CD4-positive, alpha-beta T cell treated with Interleukin-10 for 1 hour (primary cell): ENCODE measurements at places on chromosomes 7 and 10.

GRCh38 chr7:68688416-68689086 lies 909.7 kb upstream of the AUTS2 start:
- no peak for DNase-seq

DNA sequence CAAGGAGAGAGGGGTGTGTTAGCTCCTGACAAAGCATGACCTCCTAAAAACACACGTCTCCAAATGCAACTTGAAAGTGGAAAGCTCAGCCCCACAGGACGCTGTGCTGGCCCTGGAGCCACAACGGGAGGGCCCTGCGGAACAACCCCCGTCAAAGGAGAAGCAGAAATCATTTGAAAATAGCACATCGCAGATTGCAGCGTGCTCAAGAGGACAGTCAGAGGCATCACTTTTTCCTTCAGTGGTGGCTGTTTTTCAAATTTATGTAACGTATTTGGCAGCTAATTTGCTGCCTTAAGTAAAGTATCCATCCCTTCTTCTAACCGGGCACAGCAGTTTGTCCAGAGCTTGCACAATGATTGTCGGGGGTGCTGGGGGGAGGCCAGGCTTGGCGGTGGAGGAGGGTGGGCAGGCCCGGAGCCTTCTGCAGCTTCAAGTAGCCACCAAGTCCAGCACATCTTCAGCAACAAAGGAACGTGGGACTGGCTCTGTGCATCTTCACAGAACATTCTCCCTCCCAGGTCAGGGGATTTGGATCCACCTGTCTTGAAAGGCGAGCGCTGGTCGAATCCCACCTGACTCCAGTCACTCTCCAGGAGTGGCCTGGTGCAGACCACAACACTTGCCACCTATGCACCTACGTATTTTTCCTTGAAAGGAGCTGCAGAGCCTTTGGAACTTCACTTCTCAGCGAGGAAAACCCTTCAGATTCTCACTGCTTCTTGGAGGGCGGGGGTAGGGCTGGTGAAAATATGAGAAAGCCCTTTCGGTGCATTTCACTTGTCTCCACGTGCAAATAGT lies 346.3 kb downstream of the DNAJB6 start:
- no peak for DNase-seq

DNA sequence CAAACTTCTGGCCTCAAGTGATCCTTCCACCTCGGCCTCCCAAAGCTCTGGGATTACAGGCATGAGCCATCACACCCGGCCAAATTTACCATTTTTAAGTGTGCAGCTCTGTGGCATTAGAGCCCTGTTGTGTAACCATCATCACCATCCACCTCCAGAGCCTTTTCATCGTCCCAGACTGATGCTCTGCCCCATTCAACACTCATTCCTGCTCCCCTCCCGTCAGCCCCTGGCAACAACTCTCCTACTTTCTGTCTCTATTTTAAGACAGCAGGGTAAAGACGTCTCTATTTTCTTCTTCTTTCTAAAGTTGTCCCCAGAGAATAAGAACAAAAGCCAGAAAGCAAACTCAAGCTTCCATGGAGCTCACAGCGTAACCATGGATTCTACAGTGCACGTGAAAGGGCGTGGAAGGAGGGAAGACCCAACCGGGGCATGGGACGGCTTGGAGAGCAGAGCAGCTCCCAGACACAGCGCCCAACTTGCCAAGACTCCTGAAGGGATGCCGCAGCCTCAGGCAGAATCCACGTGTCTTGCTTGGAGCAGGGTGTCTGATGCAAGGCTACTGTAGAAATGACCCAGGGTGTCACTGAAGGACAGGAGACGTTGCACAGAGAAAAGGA lies 42.7 kb upstream of the PITRM1 start:
- no peak for DNase-seq

GRCh38 chr10:91528080-91528479 lies 104.8 kb downstream of the PPP1R3C start:
- no peak for DNase-seq

GRCh38 chr10:11043039-11043438 lies 25.4 kb downstream of the CELF2 start:
- DNase-seq = no peak

DNA sequence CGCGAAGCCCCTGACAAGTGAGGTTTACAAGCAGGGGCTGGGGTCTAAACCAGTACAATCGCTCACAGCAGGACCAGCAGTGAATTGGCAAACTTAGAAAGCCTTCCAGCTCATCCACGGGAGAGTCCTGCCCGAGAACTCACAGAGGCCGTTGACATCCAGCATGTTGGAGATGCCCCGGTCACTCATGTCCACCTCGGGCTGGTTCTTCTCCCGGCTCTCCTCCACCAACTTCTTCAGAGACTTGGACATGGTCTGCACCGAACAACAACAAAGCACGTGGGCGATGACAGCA lies 447 bp downstream of the RSU1 start:
- no peak for DNase-seq

DNA sequence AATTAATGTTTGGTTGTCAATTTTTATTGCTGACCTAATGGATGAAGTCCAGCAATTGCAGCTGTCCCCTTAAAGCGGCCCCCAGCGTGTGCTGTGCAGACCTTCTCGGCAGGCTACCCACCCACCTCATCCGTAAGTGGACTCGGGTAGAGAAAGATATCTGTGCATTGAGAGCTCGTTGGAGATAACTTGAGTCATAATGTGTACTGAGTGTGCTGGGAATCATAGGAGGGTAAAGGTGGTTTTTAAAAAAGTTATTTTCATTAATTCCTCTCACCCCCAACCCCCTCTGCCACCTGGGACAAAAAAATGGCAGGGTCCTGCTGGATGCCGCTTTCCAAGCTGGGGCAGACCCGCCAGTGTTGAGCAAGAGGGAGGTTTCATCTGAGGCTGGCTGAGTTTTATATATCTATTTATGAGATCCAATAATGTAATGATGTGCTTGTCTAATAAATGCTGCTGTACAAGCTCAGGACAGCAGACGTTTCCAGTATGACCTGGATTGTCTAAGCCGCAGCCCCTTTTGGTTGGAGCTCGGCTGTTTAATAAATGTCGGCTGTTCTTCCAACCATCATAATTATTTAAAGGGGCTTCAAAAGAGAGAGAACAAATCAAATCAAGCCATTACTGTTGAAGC lies 119.1 kb downstream of the NKX6-2 start:
- DNase-seq = no peak

DNA sequence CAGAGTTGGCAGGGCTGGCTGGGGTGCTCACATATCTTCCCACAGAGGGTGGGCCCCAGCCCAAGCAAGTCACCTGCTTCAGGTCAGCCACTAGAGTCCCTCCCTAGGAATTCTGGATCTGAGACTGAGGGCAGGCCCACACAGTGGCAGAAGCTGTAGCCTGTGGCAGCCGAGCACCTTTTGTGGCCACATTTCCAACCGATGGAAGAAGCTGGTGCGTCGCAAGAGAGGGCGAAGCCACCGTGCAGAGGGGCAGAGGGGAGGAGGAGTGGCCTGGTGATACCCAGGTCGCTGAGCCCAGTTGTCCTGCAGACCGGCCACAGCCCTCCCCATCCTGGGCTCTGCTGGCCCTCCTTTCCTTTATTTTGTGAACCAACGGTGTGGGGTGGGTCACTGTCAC lies 5.3 kb downstream of the POLM start:
- no peak for DNase-seq

DNA sequence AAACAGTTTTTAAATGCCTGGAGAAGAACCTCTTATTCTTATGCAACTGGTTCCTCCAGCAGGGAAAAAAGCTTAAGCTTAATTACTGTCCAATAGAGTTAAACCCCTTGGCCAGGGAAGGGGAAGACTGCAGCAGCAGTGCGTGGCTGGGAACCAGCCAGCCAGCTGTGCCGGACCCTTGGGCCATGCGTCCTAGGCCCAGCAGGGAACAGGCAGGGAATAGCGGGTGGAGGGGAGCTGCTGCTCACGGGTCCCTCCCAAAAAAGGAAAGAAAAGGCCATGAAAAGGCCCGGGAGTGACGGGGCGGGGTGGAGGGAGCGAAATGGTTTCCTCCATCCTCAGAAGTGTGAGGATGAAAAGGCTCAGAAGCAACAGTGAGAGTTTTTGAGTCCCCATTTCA lies 35.2 kb upstream of the HECW1 start:
- no peak for DNase-seq

GRCh38 chr10:84825330-84825729 lies 496.9 kb downstream of the CCSER2 start:
- no peak for DNase-seq

- no peak for DNase-seq
Observed at GRCh38 chr10:71854031-71854430, 3.0 kb upstream of the PSAP start.

GRCh38 chr7:29806208-29806994 lies at the start of gene WIPF3:
Gene WIPF3 (plus strand): TSS chr7:29806508. CDS start chr7:29834725, 28,217 bp downstream.
- no peak for DNase-seq

GRCh38 chr10:90451283-90451682 lies 406.6 kb downstream of the HTR7 start:
- DNase-seq = no peak

DNA sequence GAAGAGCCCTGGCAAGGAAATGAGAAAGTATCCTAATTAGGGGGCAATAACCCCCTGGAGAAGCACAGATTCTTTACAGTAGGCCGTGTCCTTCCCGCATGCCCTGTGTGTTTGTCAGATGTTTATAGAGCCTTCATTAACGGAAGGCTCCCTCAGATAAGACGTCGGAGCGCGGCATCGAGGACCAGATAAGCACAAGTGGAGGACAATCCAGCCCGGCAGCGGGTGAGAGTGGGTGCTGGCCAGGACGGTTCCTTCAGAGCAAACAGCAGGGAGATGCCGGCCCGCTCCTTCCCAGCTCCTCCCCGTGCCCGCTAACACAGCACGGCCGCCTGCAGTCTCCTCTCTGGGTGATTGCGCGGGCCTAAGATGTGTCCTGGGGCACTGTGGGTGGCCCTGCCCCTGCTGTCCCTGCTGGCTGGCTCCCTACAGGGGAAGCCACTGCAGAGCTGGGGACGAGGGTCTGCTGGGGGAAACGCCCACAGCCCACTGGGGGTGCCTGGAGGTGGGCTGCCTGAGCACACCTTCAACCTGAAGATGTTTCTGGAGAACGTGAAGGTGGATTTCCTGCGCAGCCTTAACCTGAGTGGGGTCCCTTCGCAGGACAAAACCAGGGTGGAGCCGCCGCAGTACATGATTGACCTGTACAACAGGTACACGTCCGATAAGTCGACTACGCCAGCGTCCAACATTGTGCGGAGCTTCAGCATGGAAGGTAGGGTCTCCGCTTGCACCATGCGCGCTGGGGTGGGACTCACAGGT lies at the start of gene GDF2:
GDF2 (plus strand) TSS at position 155 of the 762 bp plus-strand sequence; CDS start at position 370, 215 bp downstream.
- no peak for DNase-seq
